Activated CD8-positive, alpha-beta memory T cell treated with anti-CD3 and anti-CD28 coated beads, Interleukin-2, amount 50 U/mL, for 4 hours (primary cell): ENCODE measurements at places on chromosomes 7 and 10.

- DNase-seq, result no peak
Observed at GRCh38 chr7:47253650-47254080, 328.2 kb downstream of the TNS3 start.

- DNase-seq, result no peak
Observed at GRCh38 chr10:102632394-102633111, 11.7 kb upstream of the TRIM8 start.

GRCh38 chr10:11197266-11197712, 179.6 kb downstream of the CELF2 start:
- DNase-seq, result no peak

DNA sequence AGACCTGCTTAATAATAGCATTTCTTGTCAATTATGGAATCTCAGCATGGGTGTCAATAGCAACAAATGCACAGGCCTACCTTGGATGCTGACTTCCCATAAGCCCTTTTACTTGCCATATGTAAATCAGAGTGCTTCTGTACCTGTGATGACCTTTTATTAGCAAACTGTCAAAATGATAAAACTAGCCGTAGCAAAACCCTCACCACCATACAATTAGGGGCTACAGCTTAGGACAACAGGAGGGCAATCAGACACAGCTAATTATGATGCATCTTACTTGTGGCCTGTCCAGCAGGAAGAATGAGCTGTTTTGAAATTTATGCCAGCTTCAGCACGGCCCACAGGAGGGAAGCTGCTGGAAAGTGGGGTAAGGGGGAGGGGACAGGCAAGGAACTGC, 201.6 kb downstream of the TAX1BP1 start:
- no peak for DNase-seq

- DNase-seq, result no peak
Observed at GRCh38 chr7:151616443-151617213, 96.9 kb upstream of the RHEB start.

GRCh38 chr10:121539786-121540185, 58.5 kb downstream of the FGFR2 start:
- no peak for DNase-seq

GRCh38 chr10:110529596-110530011, 31.9 kb downstream of the DUSP5 start:
- no peak for DNase-seq

- no peak for DNase-seq
Observed at GRCh38 chr7:135645296-135645904, 16.9 kb upstream of the STMP1 start.

- no peak for DNase-seq
Observed at GRCh38 chr7:105769901-105770628, 106.3 kb downstream of the ATXN7L1 start.

DNA sequence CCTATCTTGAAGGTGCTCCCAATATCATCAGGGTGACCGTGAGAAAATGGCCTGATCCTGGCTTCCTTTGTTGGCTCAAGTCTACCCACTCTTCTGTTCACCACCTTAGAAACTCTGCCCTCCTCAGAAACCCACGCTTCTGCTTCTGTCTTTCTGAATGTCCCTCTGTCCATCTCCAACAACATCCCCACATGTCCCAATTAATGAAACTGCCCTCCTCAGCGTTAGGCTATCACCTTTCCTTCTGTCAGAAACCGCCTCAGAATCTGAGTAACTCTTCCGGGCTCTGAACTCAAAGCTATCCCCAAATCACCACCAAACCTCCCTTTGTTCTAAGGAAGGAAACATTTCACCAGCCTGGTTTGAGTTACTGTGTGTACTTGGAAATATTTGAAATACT, 315.8 kb upstream of the ZNF32 start:
- no peak for DNase-seq

DNA sequence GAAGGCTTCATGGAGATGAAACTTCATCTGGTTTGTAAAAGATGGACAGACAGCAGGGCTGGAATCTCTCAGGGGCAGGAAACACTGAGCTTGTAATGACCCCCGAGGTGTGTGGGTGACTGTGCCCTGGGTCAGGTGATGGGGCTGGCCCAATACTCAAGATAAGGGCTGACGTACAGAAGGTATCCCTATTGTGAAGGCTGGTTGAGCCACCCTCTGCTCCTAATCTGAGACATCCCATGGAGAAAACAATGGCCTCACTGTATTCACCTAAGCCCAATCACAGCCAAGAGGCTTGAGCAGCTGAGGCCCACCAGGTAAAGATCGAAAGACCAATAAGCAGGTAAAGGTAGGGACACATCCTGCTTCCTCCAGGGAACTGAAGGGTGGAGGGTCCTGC, 34.8 kb upstream of the NUB1 start:
- DNase-seq, result no peak

- DNase-seq, result no peak
Observed at GRCh38 chr7:73830681-73831583, at the start of gene CLDN4. Gene CLDN4 (plus strand): TSS chr7:73830996. CDS start chr7:73831202, 206 bp downstream.

- DNase-seq, result no peak
Observed at GRCh38 chr7:31309407-31309806, 31.1 kb downstream of the NEUROD6 start.

DNA sequence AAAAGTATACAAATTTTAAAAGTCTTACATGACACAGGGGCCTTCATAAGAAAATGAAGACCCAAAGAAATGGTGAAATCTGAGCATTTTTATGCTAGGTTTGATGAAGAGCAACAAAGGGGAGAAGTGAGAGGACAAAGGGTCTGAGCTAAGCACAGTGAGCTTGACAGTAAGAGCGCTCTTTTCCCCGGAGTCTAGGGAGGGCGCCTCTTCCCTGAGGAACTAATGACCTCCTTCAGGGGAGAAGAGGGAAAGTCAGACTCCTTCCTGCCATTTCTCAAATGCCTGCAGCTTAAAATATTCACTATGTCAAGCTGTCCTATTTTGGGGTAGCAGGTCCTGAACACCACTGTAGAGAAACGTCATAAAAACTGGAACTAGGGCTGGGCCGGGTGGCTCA, 18.1 kb upstream of the PAXIP1 start:
- DNase-seq, result no peak

DNA sequence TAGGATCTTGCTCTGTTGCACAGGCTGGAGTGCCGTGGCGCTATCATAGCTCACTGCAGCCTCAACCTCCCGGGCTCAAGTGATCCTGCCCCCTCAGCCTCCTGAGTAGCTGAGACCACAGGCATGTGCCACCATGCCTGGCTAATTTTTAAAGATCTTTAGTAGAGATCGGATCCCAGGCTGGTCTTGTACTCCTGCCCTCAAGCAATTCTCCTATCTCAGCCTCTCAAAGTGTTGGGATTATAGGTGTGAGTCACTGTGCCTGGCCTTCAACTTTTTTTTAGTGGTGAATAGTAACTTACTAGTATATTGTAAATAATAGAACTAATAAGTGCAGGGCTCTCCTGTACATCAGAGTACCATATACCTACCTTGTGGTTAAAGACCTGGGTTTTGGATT, 52.1 kb upstream of the LMTK2 start:
- DNase-seq, result no peak

GRCh38 chr7:101410743-101411507, 48.2 kb downstream of the COL26A1 start:
- peak; percentile 41 for DNase-seq

DNA sequence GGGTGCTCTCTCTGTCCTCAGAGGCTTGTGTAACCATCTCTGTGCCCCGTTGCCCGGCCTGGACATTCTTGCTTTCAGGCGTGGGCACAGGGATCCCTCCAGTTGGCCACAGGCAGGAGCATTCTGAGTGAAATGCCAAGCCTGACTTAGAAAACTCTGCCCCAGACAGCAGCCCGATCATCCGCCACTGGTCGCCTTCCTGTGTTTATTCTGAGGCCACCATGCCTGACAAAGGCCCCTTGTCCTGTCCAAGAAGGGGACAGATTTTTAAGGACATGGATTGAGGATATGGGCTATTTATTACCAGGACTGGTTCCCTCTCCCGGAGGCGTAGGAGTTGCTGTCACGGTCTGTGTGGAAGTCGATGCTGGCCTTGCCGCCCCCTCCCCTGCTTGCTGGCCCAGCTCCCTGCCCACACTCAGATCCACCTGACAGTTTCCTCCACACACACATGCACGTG, 54.3 kb downstream of the SPOCK2 start:
- DNase-seq, result no peak

DNA sequence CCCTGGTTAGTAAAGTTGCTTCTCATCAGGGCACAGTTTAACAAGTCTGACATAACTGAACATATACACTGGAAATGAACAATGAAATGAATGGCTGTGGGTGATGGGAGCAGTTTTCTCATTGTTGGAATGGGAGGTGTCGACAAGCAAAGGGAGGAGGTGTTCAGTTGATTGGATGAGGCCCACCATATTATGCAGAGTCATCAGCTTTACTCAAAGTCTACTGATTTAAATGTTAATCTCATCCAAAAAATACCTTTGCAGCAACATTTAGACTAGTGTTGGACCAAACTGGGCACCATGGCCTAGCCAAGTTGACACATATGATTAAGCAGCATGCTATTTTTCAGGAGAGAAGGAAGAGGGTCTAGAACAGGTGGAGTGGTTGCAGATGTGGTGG, 201.7 kb downstream of the RAMP3 start:
- DNase-seq, result no peak

DNA sequence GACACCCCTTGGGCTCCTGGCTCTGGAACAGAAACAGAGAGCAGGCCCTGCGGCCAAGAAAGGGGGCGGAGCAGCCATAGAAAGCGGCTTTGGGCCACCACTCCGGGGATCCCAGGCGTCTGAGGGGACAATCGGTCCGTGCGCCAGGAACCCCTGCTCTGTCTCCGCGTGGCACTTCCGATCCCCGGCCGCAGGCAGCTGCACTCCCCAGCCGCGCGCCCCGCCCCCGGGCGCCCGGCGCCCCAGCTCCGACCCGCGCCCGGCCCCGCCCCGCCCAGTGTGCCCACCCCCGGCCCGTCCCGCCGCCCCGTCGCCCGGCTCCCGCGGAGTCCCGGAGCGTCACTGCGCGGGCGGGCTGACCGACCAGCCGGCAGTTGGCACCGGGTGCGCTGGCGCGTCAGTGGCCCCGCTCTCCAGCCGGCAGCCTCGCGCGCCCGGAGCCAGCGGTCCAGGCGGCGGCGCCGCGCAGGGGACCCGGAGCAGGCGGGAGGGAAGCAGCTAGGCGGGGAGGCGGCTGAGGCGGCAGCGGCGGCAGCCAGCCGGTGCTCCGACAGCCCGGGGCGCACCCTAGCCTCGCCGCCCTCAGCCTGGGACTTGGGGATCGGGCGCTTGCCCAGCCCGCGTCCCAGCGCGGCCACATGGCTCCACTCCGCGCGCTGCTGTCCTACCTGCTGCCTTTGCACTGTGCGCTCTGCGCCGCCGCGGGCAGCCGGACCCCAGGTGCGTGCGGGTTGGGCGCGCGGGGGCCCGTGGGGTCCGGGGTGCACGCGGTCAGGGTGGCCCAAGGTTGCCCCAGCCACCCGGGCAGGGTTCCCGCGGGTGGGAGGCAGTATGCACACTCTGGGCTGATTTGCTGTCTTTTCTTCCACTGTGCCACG, at the start of gene ADAMTS14:
Gene ADAMTS14 (plus strand): TSS at position 342 of the 878 bp plus-strand sequence. CDS start 297 bp downstream, at position 639.
- peak; percentile 28 for DNase-seq
